ENCODE measurements at places on chromosomes 4 and X. TPM values are rescaled to one million over a fixed set of nuclear protein-coding genes. Genes with fewer than 3 reads are reported as not detected.

- no peak for DNase-seq
Measured at GRCh38 chr4:163693211-163693610, 198.7 kb downstream of the TMA16 start.

CT45A6 gene
- not detected for polyA plus RNA-seq

DNA sequence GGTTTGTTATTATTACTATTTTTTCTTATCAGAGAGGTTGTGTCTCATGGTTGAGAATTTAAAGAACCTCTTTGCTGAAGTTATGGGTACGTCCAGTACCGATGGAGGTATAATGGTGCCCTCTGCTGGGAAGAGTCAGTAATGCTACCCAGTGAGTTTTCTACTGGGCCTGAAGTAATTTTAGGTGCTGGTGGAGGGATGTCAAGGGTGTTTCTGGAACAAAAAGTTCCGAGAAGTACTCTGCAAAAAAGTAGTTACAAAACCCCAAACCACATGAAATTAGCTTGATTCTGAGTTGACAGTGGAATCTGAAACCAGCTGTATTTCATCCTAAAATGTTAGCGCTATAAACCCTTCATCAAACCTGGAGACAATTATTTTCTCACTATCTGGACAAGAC, 102.5 kb upstream of the MID1 start:
- DNase-seq = peak; percentile 36

GRCh38 chrX:153973127-153974002, 811 bp downstream of the TMEM187 start:
- DNase-seq = no peak

- no peak for DNase-seq
Measured at GRCh38 chrX:8955511-8955910, 78.4 kb downstream of the FAM9B start.

CXCL8 gene
- 0.57 TPM for polyA plus RNA-seq

CENPVL2 gene
- polyA plus RNA-seq = 0.32 TPM

PPARGC1A gene
- polyA plus RNA-seq = 23.3 TPM

MGARP gene
- polyA plus RNA-seq = 0.33 TPM

DNA sequence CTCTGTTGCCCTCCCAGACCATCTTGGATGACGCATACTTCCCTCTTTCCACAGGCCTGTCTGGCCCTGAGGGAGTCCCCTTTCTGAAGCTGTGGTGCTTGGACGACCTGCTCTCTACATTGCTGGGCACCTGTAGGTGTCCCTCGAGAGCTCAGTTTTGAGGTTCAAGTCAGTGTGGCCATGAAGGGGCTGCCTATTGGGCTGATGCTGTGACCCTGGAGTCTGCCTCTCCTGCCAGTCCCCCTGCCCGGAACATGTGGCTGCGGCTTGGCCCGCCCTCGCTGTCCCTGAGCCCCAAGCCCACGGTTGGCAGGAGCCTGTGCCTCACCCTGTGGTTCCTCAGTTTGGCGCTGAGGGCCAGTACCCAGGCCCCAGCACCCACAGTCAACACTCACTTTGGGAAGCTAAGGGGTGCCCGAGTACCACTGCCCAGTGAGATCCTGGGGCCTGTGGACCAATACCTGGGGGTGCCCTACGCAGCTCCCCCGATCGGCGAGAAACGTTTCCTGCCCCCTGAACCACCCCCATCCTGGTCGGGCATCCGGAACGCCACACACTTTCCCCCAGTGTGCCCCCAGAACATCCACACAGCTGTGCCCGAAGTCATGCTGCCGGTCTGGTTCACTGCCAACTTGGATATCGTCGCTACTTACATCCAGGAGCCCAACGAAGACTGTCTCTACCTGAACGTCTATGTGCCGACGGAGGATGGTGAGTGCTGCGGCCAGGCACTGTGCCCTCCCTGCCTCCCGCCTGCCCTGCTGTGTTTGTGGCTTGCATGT, 3.0 kb downstream of the NLGN3 start:
- DNase-seq = no peak

GRCh38 chrX:10104958-10105658, 51.7 kb upstream of the CLCN4 start:
- DNase-seq = no peak

DNA sequence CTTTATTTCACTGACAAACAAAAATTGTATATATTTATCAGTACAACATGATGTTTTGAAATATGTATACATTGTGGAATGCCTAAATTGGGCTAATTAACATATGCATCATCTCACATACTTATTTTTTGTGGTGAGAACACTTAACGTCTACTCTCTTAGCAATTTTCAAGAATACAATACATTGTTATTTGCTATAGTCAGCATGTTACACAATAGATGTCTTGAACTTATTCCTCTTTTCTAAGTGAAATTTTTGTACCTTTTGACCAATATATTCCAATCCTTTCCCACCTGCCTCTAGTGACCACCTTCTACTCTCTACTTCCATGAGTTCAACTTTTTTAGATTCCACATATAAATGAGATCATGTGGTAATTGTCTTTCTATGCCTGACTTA, 35.1 kb downstream of the C4orf46 start:
- no peak for DNase-seq

DNA sequence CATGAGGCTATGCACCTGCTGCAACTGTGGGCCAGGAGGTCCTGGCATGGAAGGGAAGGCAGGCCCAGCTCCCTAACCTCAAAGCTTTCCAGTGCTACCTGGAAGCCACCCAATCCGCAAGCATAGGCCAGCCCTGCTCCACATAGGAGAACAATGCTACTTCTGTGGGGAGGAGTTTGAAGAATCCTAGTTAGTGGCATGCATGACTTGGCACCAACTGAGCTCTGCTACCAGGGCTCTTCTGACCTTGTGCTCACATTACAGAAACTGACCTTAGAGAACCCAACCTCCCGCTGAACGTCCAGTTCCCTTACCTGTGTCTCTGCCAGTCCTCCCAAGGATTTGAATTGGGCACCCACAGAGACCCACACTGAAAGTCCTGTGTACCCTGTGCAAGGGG, 58.8 kb downstream of the USP46 start:
- no peak for DNase-seq

RAB33A gene
- 0.78 TPM for polyA plus RNA-seq

DNA sequence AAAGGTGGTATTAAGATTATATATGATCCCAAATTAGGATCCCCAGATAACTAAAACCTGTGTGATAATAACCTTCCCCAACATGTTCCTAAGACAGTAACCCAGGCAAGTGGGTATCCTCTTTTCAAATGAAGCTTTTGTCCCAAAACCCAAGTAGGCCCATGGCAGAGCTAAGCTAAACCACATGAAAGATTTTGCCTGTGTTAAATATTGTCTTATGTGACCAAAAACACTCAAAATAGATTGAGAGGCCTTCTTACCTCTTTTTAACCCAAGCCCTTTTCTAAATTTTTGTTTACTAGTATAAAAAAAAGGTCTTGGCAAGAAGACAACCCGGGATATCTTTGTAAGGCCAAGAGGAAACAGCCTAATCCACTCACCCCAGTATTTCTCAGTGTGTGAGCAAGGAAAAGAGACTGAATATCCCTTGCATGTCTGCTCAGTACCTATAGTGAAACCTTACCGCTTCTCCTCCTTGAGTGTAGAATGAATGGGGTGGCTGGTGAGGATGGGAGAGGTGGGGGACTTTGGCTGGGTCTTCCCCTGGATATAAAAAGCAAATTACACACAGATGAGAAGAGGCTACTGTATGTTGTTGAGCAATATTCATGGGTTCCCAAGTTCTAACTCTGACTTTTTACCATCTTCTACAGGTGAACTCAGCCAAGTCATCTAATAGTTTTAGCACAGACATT, 188.8 kb upstream of the BMP3 start:
- no peak for DNase-seq

DNA sequence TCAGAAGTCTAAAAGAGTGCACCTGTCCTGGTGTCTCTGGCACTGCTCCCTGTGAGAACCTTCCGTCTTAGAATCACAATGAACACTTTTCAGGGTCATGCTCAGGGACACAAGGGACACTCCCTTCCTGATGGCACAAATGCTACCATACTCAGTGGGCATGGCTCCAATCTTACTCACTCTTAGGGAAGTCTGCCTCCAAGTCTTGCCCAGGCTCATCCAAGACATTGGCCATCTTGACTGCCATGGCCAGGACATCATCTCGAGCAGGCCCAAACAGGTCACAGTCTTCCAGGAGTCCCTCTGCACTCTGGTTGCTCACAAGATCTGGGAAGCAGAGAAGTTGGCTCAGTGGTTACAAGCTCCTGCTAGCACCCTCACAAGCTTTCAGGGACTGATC, 8.8 kb downstream of the ZMYM3 start:
- DNase-seq = no peak

CNGA1 gene
- 3.7 TPM for polyA plus RNA-seq

AMBN gene
- polyA plus RNA-seq = 1.6 TPM

DNA sequence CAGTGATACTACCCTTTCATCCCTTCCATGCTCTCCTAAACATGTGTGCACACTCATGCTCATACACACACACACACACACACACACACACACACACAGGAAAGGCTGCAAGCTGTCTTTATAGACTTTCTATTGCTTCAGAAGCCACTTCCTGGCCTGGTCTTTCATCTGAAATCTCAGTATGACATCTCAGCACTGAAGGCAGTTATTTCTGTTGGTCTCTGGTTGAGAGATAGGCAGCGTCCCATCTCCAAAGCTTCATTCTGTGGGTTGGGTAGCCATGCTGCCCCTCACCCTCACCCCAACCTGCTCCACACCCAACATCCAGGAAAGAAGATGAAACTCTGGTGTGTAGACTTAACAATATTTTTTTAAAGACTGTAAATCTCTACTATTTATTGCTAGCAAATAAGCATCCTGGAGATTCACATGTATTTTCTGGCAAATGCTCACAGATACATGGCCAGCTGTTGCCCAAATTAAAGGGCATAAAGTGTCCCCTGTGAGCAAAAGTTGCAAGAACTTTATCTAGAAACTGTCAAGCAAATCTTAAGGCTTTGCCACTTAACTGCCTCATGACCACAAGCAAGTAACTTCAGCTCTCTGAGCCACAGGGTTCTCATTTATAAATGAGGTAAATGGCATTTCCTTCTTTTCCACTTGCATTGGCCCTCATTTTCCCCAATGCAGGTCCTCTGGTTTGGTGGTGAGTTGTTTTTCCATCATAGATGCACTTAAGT, 189.8 kb upstream of the AFF2 start:
- no peak for DNase-seq

GRID2 gene
- polyA plus RNA-seq = 4.8 TPM

GRCh38 chr4:74583089-74583700, 138.3 kb downstream of the AREG start:
- DNase-seq = no peak

NHS gene
- polyA plus RNA-seq = 29.2 TPM

- no peak for DNase-seq
Measured at GRCh38 chr4:187354740-187355139, 631.1 kb upstream of the FAT1 start.

CLDN34 gene
- 0.25 TPM for polyA plus RNA-seq

DNA sequence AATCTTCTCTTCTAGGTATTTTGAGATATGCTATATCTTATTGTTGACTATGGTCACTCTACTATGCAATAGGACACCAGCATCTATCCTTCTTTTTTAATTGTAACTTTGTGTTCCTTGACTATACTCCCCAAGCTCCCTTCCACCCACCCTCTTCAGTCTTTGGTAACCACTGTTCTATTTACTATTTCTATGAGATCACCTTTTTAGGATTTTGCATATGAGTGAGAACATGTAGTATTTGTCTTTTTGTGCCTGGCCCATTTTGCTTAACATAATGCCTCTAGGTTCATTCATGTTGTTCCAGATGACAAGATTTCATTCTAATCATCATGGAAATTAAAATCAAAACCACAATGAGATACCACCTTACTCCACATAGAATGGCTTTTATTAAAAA, 63.3 kb upstream of the BANK1 start:
- no peak for DNase-seq

PCDH19 gene
- polyA plus RNA-seq = 3.2 TPM

FANCB gene
- polyA plus RNA-seq = 3.4 TPM

GRCh38 chr4:23789762-23790161, 100.1 kb downstream of the PPARGC1A start:
- DNase-seq = no peak

DNA sequence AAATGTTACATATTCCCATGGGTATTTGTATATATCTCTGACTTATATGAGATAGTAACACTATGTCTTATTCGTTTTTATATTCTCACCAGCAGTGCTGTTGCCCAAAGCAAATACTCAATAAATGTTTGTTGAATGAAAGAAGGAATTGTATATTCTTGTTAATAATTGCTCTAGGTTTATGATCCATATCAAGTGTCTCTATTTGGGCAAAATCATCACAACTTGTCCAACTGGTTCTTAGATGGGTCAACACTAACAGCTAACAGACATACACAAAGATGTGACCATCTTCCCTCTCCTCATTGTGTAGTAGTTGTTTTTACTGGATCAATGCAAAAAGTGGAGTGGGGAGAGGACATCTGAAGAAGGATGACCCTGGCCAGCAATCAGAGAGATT, 6.6 kb upstream of the APLN start:
- DNase-seq = no peak

GRCh38 chr4:2288051-2288541, 26.2 kb upstream of the MXD4 start:
- DNase-seq = no peak

DNA sequence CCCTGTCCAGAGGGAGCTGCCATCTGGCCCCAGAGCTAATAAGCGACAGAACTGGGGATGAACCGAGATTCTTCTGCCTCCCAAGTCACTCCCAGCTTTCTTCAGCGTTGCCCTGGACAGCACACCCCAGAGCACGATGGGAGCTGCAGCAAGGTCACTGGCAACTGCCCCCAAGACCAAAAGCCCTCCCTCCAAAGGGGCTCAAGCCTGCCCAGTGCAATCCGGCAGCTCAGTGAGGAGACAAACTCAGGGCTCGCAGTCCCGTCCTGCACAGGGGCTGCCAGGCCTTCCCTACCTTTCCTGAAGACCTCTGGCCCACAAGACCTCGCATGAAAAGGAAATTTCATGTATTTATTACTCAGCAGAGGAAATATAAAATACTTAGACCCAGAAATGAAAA, 174.8 kb downstream of the BCOR start:
- DNase-seq = no peak

DNA sequence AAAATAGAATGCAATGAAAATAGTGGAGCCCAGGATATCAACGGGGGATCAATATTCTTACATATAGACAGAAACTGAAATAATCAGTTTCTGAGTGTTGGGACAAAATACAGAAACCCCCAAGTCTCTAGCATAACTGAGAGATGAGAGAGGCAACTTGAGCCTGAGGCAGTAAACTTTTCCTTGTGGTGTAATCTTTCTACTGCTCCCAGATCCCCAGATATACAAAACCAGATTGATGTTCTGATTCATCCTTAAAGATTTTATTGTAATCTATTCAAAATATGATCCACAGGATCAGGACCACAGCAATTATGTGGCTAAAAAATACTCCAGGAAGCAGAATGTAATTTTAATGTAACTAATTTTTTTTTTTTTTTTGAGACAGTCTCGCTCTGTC, 2282.6 kb downstream of the ARAP2 start:
- DNase-seq = no peak

GRCh38 chrX:151729056-151729725, 5.4 kb upstream of the CNGA2 start:
- DNase-seq = no peak

DNA sequence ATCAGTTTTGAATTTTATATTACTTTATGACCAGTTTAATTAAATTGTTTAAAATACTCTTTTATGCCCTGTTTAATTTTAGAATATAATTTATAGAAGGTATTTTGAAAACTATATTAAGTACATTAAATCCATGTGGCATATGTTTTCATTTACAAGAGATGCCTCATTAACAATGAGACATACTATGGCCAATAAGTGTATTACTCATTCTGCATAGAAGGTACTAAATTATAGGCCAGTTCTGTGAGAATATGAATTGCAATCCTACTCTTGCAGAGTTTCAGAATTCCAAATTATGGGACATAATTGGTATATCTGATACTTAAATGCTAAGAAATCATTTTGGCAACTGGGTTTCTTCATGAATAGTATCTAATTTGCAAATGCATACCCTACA, 951.1 kb downstream of the FAT4 start:
- no peak for DNase-seq

Data from renal cortex interstitium (tissue), 15 donors.